ENCODE measurements at places on chromosomes 2 and 18.

DNA sequence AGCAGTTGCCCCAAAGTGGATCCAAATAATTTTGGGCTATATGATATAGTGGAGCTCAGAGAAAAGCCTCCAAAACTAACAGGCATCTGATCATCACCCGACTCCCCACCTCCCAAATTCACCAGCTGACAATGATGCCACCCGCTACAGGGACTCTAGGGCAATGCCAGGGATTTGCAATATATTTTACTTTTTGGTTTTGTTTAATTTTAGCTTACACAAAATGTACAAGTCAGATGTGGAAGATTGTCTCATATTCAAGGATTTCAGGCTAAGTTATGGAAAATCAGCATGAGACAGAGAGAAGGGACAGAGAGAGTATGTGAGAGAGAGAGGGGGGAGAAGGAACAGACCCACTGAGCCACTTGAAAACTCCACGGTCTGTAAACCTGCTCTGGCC, 187.4 kb downstream of the TMEM247 start:
- DNase-seq = no peak

DNA sequence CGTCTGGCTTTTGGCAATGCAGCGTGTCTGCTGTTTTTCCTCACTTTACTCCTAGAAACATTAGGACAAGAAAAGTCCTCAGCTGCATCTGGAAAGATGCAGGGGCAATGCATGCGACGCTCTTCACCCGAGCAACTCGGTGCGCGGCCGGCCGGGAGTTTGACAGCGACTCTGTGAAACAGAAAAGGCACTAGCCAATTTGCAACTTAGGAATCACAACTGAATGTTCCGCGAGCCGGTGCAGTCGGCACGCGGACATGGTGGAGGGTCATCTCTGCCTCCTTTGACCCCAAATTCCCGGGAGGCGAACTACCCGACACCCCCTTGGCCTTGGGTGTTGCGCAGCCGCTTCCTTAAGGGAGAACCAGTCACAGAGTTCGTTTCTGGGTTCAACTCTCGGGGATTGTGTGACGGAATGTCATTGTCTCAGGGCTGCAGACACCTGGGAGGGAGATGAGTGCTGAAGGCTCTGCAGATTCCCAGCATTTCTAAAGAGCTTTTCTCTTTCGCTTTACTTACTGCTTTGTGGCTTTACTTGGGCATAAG, 9.8 kb downstream of the NR4A2 start:
- no peak for DNase-seq

- no peak for DNase-seq
Measured at GRCh38 chr2:8754106-8754776, 72.4 kb downstream of the ID2 start.

- DNase-seq = no peak
Measured at GRCh38 chr2:198098918-198099317, 294.5 kb downstream of the PLCL1 start.

GRCh38 chr2:99613980-99614379, 124.2 kb upstream of the REV1 start:
- DNase-seq = no peak

GRCh38 chr2:144015036-144015435, 504.9 kb downstream of the ZEB2 start:
- DNase-seq = no peak

GRCh38 chr2:55144922-55145820, 86.9 kb downstream of the CLHC1 start:
- no peak for DNase-seq

DNA sequence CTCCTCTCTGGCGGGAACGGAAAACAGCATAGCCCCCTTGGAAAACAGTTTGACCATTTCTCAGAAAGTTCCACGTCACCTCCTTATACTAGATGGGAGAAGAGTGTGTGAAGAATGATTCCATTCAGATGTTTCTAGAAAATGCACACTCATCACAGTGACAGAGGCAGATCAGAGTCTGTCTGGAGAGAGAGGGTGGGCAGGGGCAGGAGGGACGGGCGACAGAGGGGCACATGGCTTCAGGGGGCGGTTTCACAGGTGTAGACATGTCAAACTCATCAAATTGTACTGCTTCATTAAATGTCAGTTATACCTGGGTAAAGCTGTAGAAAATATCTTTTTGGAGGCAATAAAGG, 88.8 kb upstream of the TAF1B start:
- DNase-seq = no peak

- no peak for DNase-seq
Measured at GRCh38 chr2:86050301-86050700, 55.4 kb downstream of the POLR1A start.

DNA sequence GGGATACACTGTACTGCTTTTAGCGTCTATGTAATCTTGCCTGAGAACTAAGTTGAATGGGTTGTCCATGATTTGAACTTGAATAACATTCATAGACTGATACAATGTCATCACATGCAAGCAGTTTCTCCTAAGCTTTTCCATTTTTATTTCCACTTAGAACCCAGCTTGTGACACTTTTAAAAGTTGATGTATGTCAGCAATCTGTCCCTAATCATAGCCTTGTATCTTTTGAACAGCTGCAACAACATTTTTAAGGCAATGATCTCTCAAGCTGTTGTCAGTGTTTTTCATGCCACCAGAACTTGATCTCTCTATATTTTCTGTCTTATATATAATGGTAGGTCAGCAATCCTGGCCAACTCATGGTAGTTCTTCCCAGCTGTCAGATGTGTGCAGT, 185.0 kb downstream of the DOK6 start:
- DNase-seq = no peak

- no peak for DNase-seq
Measured at GRCh38 chr2:142065700-142066099, 65.1 kb downstream of the LRP1B start.

- no peak for DNase-seq
Measured at GRCh38 chr2:195632856-195633572, 24.0 kb upstream of the SLC39A10 start.

GRCh38 chr2:43419876-43420275, 176.0 kb downstream of the THADA start:
- no peak for DNase-seq

- DNase-seq = peak; percentile 18
Measured at GRCh38 chr2:28895189-28895893, 874 bp downstream of the WDR43 start.

Measured in stimulated activated CD8-positive, alpha-beta memory T cell treated with anti-CD3 and anti-CD28 coated beads, Interleukin-15, amount 100 ng/mL, for 48 hours (primary cell).